ENCODE measurements at places on chromosomes 2 and 18. TPM values are rescaled to one million over a fixed set of nuclear protein-coding genes. Genes with fewer than 3 reads are reported as not detected.

DNA sequence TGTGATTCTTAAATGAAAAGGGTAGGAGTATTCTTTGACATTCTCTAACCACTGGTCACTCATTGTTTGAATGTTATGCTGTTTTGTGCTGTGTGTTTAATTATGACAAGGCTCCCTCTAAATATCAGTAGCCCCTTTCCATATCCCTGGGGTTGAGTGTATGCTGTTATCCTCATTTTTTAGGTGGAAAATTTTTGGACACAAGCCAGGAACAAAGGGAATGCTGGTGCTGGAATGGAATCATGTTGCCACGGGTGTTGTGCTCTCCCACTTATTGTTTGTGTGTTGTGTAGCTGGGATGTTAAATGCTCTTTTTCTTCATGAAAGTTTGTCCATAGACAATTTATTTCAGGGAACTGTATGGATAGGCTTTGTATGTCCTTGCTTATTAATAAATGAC, 43.3 kb downstream of the ZNF532 start:
- no peak for DNase-seq

DNA sequence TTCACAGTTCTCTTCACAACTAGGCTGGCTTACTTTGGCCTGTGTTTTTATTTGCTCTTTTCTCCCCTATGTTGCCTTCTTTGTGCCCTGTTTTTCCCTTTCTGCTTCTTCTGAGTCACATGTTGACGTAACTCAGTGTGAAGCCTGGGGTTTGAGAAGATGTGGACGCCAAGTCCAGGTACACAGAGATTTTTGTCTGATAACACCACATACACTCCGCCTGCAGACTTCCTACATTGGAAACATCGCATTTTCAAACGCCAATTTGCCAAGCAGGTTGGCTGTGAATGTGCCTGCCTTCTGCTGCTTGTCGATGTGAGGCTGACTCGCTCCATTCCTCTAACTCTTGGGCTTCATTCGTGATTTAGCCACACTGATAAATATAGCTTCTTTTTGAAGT, 62.6 kb upstream of the FN1 start:
- DNase-seq = no peak

- DNase-seq = no peak
Observed at GRCh38 chr2:118449401-118449800, 361.1 kb downstream of the INSIG2 start.

DNA sequence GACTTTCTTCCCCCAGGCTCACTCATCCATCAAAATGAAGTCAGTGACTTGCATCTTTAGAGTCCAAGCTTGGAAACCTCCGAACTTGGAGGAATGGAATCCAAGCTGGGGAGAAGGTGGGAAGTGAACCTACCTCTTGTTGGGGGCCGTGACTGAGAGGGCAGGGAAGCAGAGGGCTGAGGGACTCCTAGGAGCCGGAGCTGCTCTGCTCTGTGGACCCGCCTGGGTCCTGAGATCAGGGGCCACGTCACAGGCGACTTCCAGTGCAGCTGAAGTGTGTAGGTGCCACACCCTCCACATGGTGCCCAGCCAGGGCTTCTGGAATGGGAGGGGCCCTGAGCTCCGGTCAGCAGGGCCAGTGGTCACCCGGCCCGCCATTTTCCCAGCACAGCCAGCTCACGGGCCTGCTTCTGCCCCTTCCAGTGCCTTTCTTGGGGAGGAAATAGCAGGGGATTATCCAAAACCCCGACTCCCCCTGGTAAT, 63.4 kb upstream of the OTOS start:
- DNase-seq = no peak

DNA sequence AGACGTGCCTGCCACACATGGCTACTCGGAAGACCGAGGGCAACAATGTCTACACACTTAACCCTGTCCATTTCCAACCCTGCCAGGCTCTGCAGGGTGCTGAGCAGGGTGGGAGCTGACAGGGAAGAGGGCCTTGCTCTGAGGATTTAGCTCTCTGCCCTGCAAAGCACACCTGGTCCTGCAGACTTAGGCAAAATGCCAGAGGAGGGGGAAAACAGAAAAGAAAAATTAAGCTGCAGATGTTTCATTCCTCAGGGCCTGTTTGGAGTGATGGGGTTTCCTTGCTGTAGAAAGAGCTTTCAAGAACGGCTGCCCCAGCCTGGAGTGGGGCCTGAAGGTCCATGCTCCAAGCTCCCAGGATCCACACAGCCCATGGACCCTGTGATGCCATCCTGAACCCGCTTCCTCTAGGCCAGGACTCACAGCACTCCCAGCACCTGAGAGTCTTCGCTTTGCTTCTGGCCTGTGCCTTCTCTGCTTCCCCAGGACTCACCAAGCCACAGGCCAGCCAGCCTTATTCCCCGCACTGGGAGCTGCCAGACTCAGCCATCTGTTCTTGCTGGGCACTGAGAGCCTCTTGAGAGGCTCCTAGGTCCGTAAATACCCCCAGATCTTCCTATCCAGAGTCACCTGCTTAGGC, 9.1 kb upstream of the TEX51 start:
- no peak for DNase-seq

Gene CPO
- total RNA-seq = not detected

Data from epithelial cell of proximal tubule (primary cell).